ENCODE measurements at places on chromosomes 11 and 22.

DNA sequence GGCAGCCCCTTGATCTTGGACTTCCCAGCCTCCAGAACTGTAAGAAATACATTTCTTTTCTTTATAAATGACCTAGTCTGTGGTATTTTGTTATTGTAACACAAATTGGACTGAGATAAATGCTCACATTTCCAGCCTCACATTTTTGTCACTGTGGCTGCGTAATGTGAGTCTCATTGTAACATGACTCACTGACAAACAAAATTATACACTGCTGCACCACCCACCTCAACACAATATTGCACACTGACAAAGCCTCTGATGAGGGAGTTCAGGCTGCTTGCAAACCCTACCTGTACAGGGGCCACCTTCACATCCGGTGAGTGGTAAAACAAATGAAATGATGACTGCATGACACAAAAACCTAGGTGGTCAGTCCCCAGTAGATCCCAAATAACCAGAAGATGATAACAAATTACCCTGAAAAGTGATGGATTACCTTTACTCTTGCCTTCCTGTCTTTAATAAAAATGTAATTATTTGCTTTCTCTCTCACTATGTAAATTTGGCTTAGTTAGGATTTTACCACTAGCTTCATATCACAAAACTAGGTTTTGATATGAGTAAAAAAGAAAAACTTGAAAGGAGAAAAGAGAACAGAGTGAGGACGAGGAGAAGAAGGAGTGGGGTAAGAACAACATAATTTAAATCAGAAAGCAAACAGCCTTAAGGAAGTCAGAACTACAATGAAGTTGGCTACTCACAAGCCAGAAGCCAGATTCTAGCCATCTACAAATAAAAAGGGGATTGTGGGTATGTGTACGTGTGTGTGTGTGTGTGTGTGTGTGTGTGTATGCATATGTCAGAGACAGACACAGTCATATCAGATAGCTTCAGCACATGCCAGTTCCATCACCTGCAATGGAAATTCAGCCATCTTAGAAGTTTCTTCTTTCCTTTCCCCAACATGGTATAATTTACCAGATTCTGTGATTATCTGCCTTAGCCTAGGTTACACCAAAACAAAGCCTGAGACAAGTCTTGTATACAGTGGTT lies 53.4 kb upstream of the SESN3 start:
- no peak for DNase-seq

GRCh38 chr11:31450841-31451240 lies 58.6 kb downstream of the IMMP1L start:
- DNase-seq: no peak

GRCh38 chr11:96324912-96325311 lies 18.1 kb downstream of the MAML2 start:
- no peak for DNase-seq

GRCh38 chr11:6911948-6912347 lies 8.9 kb upstream of the OR2D3 start:
- no peak for DNase-seq

DNA sequence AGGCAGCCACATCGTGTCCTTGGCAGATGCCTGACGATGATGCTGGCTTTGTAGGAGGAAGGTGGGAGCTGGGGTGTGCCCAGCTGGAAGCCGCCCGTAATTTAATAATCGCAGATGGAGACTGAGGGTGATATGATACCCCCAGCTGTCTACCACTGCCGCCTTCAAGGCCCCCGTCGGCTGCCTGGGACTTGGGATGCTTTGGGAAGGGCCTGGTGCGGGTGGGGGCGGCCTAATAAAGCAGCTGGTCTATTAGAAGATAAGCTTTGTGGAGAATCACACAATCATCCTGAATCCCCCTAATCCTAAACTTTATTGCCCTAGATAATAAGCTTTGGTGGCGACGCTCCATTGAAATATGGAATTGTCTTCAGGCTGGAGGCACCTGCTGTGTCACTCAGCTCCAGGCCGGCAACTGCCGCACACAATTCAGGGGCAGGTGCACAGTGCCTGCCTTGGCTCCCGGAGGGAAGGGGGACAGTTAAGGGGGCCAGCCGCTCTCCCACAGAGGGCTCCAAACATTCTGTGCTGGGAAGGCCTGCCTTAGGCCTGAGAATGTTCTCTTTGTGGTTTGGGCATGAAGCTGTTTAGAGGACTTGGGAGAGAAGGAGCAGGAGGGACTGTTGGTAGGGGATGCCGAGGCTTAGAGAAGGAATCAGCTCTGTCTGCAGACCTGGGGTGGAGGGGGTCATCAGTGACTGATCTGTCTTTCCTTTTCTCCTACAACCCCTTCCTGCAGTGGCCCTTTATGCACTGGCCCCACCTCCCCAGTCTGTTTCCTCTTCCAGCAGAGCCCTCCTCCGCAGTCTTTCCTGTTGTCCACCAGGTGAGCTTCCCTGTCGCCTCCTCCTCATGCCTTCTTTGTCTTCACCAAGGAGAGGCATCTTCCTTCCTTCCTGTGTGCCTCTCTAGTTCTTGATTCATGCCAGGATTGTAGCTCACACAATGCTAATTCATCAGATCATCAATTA lies 65.3 kb downstream of the ARL14EP start:
- DNase-seq: no peak

- DNase-seq: no peak
Observed at GRCh38 chr11:78752494-78752893, 177.8 kb upstream of the NARS2 start.

GRCh38 chr11:110298301-110298765 lies 1.9 kb upstream of the RDX start:
- no peak for DNase-seq

DNA sequence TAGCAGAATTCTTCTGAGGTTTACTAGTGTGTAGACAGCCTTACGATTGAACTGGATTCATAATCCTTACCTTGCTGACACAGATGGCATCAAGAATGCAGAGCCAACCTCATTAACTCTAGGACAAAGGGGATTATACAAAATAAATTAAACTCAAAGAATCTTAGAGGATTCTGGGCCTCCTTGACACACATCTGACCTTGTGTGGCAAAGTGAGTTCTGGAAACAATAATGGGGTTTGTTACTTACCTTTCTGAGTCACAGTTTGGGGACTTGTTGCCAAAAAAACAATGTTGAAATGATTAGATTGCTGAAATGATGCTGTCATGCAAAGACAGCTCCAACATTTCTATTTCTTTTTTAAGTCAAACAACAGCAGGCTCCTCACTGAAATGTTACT lies 179.1 kb upstream of the ISX start:
- DNase-seq: no peak

- no peak for DNase-seq
Observed at GRCh38 chr11:116344601-116345000, 428.2 kb downstream of the BUD13 start.

GRCh38 chr11:101446726-101447125 lies 137.1 kb downstream of the TRPC6 start:
- DNase-seq: no peak

DNA sequence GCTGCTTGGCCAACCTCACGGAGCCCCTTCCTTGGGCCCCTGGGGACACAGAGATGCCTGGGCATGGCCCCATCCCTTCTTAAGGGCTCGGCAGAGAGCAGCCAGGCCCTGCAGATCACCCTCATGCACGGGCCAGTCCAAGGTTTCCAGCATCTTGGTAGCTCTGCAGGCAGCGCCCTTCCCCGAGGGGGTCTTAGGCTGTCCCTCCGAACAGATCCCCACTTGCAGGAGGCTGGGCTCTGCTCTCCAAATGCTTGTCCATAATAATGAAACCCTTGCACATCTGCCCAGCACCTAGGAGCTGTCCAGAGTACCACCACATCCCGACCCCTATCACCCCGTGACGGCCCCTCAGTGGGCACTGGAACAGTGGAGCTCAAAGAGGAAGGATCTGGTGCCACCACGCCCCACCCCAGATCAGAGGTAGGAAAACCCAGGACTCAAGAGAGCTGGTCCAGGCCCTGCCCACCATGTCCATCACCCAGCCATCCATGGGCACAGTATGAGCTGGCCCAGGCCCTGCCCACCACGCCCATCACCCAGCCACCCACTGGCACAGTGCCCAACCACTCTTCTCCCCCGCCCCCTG lies 92.5 kb upstream of the PRR5 start:
- no peak for DNase-seq

GRCh38 chr11:1242289-1242688 lies 19.4 kb downstream of the MUC5B start:
- no peak for DNase-seq

- DNase-seq: no peak
Observed at GRCh38 chr11:112835591-112836255, 125.5 kb upstream of the NCAM1 start.

DNA sequence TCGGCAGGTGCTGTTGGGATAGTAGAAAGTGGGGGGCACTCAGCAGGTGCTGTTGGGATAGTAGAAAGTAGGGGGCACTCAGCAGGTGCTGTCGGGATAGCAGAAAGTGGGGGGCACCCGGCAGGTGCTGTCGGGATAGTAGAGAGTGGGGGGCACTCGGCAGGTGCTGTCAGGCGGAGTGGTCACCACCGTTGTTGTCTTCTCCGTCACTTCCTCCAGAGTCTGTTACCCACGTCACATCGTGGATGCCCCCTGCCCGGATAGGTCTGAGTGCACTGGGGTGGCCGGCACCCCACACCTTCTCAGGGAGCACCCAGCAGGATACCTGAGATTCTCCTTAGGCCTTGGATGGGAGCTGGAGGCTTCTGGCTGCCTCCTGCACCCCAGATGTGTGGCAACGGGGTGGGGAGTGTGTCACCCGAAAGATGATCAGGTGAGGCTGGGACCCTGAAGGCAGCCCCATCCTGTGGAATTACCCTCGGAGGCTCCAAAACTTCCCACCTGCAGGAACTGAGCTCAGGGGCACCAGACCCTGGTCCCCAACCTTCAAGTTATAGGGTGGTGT lies 24.1 kb upstream of the KRTAP5-7 start:
- no peak for DNase-seq

- no peak for DNase-seq
Observed at GRCh38 chr11:77206264-77207018, 78.4 kb downstream of the MYO7A start.

DNA sequence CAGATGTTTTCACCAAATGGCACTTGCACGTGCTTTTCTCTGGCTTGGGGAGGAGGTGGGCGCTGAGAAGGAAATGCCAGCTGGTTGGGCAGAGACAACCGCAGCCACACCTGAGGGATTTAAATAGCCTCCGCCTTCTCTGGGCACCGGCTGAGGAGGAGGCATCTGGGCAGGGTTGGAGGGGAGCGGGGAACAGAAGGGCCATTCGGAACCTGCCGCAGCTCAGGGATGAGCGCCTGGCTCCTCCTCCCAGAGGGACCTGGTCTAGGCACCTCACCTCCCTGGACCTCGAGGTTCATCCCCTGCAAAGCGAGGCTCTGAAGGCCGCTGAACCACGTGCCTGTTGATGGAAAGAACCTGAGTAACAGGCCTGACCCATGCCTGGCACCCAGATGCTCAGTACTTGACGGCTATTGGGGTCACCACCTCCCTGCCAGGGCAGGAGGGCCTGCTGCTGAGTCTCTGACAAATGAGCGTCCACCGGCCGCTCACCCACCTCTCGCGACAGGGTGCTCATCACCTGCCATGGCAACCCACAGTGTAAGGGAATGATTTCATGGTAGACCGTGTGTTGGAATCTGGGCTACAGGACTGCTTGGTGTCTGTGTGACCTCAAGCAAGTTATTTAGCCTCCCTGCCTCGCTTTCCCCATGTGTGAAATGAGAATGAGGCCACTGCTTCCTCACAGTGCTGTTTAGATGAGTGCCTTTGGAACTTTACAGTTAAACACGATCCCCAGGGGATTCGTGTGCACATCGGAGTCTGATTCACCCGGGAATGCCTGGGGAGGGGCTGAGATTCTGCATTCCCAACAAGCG lies 2.0 kb upstream of the KDELR3 start:
- DNase-seq: no peak

GRCh38 chr22:35457729-35458546 lies 58.0 kb downstream of the MCM5 start:
- no peak for DNase-seq

DNA sequence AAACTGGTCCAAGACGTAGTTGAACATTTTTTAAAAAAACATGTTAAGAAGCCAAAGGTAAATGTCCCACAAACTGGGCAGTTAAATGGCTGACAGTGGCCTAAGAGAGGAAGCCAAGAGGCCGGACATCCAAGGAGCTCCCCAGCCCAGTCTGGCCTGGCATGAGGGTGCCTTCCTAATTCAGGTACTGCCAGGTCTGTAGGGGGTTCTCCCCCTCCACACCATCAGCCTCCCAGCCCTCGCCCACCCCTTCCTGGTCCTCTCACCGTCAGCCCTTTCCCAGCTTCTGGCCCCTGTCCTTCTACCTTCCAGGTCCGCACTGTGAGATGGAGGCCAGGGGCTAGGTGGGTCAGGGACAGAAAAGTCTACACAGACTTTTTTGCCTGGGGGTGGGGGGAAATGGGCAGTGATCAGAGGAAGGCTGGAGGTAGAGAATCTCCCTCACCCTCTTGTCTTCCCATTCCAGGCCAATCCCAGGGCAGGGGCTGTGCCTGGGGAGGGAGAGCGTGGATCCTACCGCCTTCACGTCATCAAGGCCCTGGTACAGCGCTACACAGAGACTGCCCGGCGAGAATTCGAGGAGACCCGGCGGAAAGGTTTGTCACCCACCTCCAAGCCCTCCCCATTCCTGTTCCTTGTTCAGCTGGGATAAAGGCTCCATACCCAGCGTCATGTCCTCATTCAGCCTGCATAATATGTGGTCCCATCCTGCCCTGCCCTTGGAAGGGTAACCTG lies 6.0 kb downstream of the ART5 start:
- no peak for DNase-seq

- no peak for DNase-seq
Observed at GRCh38 chr22:27896245-27896644, 22.8 kb downstream of the PITPNB start.

- DNase-seq: no peak
Observed at GRCh38 chr22:22895776-22896445, 8.3 kb downstream of the IGLL5 start.

DNA sequence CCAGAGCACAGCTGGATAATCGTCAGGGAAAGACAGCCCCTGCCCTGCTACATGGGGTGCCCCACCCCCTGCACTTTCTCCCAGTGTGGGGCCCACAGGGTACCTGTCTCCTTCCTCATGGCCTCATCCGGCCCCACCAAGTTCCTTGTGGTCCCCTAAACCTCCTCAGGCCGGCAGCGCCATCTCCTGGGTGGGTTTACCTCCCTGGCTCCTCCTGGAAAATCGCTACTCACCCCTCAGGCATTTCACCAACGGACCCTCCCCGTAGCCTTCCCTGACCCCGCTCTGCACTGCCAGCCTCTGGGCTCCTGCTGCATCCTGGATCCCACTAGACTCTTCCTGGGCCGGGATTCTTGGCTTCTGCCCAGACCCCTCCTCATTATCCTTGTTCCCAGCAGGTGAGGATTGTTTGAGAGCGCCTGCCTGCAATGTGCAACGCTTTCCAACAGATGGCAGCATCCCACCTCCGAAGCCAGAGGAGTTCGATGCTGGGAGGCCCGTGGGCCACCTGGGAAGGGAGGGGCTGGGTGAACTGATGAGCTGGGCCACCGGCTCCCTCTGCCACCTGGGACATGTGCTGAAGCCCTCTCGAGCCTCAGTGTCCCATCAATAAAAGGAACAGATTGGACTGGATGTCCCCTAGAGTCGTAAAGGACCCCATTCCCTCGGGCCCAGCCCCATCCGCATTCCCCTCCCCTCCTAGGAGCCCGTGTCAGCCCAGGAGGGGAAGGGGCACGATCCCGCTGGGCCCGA lies 44.2 kb upstream of the TTLL12 start:
- peak; percentile 72 for DNase-seq

Data from neural crest cell (in vitro differentiated cells).